ENCODE measurements at places on chromosomes 1 and 21. TPM values are rescaled to one million over a fixed set of nuclear protein-coding genes. Genes with fewer than 3 reads are reported as not detected.

DNA sequence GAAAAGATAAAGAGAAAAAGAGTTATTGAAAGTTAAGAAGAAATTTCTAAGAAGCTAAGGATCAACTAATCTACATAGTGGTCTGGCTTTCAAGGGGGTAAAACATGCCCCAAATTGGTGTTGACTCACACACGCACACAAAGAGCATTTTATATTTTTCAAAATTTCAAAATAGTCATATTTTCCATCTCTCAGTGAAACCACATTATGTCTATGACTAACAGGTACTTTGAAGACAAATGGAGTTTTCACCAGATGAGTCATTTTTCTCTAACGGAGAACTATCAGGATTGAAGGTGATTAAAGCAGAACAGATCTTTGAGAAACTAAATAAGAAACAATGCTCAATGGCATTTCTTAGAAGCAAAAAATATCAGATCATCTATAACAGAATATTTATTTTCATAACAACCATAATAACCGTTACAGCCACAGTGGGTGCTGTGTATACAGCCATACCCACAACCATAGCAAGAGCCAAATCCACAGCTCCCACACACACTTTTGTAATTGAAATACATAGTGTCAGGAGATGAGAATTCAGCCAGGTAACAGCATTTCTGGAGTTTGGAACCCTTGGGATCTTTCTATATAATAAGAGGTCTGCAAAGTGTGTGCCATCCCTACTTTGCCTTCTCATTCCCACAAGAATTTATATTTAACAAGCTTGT is at the start of gene KRTAP21-3:
Gene KRTAP21-3, minus strand, starts transcription at position 539 of the 671 bp plus-strand sequence. Its CDS starts 18 bp downstream, at position 521.
- no peak for DNase-seq

GRCh38 chr1:213987422-213987926 is 299 bp upstream of the PROX1 start:
- DNase-seq, result peak; percentile 93

The C1QA gene
- 67.8 TPM for total RNA-seq

DNA sequence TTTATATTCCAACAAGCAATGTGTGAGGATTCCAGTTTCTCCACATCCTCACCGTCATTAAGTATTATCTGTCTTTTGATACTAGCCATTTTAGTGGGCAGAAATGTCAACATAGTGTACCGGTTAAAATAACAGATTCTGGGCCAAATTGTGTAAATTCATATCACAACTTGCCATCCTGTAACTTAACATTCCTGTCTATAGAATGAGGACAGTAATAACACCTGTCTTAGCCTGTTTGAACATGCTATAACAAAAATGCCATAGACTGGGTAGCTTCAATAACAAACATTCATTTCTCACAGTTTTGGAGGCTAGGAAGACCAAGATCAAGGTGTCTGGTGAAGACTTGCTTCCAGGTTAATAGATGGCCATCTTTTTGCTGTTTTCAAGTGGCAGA is 491.1 kb downstream of the PTBP2 start:
- DNase-seq, result no peak

GRCh38 chr1:117189726-117190125 is 21.0 kb downstream of the VTCN1 start:
- no peak for DNase-seq

The CFHR2 gene
- total RNA-seq, result 583 TPM

DNA sequence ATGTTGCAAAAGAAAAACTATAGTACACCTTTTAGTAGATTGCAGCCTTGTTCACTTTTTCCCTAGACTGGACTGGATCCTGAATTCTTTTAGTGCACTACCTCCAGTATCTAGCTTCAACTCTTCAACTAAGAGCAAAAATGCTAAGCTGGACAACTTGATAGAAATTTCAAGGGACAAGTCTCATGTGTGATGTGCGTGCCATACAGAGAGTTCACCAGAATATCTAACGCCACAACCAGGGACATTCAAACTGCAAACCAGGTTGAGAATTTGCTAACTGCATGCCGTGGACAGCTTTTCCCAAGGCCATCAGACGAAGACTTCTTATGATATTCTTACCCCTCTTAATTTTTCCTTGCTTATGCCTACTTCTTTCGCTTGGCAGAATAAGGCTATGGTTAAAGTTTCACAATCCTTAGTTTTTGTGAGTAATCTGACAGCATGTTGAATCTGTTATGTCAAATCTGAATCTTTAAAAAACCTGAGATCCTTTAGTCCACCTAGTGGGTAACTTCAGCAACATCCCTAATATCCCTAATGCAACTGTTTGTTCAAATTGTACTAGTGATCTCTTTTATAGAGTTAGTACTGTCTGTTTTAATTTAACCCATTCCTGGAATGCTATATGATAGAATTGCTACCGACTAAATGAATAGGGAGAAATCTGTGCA is 66.4 kb downstream of the DDAH1 start:
- no peak for DNase-seq

The LCE1B gene
- not detected for total RNA-seq

DNA sequence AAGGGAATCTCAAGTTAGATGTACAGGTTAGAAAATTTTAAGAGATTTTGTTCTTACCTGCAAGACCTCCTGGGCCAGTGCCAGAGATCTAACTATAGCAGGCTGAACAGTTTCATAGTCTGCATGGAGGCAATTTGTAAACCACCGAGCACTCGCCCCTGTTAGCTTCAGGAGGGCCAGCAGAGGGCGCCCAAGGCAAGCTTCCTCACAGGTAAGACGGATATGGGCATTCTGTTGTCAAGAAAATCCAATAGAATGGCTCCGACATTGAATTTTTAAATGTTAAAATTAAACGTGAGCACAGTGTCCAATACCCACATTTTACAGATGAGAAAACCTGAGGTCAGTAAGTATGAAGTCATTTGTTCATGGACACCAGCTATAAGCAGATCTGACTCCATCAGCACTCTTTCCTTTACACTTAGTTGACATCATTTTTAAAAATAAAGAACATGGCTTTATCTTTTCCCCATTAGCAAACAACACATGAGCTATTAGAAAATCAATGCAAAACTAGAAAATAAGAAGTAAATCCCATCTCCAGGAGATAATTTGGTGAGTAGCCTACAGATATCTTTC is 2.2 kb downstream of the REG4 start:
- peak; percentile 77 for DNase-seq

The TCHH gene
- total RNA-seq, result not detected

GRCh38 chr21:15255261-15255660 is 190.5 kb upstream of the NRIP1 start:
- no peak for DNase-seq

The FAM167B gene
- 9.4 TPM for total RNA-seq

DNA sequence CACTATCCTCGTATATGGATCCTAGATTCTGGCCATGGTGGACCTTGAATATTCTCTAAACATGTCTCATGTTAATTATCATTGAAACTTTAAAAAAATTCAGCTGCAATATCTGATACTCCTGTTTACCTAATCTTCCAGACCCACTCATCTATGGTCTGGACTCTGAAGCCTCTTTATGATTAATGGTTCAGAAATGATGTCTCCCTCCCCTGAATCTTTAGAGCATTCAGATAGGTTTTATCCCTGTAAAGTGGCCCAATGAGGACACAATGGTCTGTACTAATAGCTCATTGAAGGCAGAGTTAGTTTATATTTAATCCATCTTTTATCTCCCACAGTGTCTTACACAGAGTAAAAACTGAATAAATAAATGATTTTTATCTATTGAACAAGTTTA is 53.0 kb upstream of the DUSP10 start:
- no peak for DNase-seq

DNA sequence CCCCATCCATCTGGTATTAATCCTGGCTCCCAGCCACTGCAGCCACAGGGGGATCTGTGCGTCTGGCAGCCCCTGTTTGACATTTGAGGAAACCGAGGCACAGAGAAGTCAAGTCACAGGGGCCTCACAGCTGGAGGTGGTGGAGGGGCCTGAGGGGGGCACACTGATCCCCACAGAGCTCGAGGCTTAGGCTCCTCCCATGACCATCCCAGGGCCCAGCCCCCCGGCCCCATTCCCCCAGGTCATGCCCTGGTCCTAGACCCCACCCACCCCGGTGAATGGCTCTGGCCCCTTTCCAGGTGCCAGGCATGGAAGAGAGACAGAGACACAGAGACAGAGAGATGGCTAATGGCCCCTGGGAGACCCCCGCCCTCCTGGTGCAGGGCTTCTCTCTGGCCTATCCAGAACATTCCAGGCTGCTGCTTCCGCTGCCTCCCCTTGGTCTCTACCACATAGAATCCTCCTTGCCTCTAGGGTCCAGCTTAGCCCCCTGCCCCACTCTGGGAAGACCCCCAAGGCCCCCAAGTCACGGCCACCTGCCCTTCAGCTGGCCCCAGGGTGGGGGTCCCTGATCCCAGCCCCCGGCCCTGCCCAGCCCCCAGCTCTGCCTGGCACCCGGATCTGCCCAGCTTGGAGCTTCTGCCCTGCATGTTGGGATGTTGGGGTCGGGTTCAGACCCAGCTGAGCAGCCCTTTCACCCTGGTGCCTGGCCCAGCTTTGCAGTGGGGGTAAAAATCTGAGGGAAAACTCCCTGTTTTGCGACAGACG is 29.2 kb upstream of the LRRC3 start:
- peak; percentile 21 for DNase-seq

- DNase-seq, result no peak
Observed at GRCh38 chr1:66436378-66437135, 97.4 kb upstream of the SGIP1 start.

- DNase-seq, result no peak
Observed at GRCh38 chr1:161019751-161020495, 1.0 kb downstream of the F11R start.

The PAQR6 gene
- total RNA-seq, result 1.5 TPM
